ENCODE measurements at places on chromosomes 4 and X.

DNA sequence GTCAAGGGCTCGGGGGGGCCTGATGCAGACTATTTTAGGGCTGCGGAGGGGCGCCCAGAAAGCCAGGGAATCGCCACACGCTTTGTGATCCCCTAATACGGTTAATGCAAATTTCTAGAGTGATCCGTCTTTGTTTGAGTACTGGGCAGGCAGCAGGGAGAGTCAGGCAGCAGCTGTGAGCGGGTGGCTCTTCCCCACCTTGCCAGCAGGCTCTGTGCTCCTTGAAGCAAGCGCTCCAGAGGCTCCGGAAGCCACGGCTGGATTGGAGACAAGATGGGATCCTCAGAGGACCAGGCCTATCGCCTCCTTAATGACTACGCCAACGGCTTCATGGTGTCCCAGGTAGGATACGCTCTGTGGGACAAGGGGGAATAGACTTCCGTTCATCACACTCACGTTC, at the start of gene ASMT:
ASMT (plus strand) TSS at position 133 of the 400 bp plus-strand sequence; CDS start at position 274, 141 bp downstream.
- no peak for DNase-seq

DNA sequence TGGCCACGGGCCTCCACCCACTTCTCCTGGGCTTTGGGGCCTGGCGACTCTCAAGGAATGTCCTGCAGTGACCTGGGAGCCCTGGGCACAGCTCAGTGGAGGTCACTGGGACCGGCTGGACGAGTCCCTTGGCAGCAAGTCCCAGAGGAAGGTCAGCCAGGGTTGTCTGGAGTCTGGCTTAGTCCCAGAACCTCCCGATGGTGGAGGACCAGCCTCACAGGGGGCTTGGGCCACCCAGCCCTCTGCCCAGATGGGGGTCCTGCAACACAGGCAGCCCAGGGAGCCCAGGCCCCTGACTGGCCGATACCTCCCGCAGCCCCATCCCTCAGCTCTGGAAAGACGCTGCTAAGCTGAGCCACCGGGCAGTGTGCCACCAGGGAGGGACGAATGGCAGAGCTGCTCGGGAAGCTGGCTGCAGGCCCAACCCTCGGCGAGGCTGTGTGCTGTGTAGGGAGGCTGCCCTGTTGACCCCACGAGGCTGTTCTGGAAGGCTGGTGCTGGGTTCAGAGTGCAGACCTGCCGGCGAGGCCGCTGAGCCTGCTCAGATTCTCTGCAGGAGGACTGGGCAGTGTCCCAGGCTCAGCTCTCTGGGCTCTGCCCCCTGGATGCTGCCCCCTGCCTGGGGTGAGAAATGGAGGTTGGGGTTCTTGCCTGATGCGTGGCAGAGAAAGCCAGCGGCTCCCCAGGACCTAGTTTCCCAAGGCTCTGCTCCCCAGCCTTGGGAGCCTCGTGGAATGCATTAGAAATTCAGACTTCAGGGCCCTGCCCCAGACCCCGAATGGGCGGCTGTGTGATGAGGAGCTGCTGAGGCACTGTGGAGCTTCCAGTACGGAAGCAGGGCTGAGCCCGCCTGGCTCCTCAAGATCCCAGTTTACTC, 61.7 kb downstream of the ADRA2C start:
- DNase-seq: no peak

DNA sequence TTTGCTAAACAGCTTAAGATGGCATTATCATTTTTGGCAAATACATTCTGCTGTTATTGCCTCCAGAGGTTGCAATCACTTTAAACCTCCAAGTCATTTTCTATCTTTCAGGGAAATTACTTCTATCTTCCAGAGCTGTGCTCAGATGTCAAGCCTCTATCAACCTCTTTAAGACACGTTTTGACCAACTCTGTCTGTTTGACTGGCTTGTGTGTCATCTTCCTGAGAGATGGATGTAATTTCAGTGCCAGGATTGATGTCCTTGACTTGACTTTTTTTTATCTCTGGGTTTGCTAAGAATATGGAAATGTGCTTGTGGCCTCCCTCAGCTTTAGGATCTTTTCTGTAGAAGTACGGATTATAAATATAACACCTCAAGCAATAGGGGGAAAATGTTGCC, 263.4 kb downstream of the GLUD2 start:
- DNase-seq: no peak

GRCh38 chrX:56728752-56729151, 291 bp upstream of the NBDY start:
- no peak for DNase-seq

DNA sequence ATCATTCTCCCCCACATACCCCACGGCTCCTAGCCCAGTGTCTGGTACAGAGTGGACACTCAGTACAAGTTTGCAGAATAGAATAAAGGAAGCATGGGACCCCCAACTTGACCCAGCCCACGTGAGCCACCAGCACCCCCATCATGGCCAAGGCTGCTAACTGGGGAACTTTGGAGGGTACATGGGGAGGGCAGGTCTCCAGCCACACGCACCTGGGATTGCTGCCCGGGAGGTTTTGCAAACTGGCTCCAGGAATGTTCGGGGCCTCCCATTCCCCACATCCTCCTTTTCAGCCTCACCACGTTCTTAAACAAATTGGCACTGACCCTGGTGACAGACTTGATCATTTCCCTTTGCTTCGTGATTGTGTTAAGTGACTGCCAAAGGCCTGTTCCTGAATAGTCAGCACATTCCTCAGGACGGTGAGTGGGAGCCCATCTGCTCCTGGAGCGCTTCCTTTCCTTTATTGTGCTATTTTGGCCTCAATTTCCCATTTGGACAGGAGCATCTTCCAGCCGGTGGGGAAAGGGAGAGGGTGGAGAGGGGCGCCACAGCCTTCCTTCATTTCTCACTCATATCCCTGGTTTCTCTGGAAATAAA, 18.7 kb upstream of the XPNPEP2 start:
- no peak for DNase-seq

DNA sequence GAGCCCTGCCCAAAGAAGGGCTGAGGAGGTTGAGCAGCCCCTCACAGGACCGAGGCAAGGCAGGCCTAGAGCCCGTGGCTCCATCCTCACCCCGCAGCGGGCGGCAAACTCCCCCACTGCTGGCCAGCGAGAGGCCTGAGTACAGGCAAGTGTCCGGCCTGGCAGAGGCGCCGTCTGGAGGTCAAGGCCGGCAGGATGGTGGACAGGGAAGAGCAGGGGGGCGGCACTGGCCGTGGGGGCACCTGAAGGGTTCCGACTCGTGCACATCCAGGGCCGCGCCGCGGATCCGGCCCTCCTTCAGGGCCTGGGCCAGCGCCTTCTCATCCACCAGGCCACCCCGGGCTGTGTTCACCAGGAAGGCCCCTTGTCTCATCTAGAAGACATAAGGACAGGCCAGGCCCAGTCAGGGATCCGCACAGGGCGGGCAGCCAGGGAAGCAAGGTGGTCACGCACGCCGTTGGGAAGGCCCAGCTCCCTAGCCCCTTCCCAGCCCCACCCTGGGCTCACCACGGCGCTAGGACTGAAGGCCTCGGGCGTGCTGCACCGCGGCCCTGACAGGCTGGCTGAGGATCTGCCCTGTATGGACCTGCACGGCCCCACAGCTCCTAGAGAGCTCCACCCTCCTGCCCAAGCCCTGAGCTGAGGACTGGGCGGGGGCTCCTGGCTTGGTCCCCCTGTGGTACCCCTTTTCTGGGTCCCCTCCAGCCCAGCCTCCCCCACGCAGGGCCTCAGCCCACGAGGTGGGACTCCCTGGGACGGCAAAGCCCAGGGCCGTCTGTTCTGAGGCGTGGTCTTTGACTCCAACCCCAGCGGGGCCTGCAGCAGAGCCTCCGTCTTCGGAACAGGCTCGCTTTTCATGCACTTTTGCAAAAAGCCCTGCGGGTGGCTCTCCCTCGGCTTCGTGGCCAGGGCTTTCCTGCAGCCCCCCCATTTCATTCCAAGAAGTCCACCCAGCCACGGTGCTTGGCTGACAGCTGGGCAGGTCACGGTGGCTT, 34.5 kb downstream of the CTBP1 start:
- DNase-seq: no peak

- DNase-seq: no peak
Observed at GRCh38 chrX:66203114-66203513, 39.1 kb downstream of the HEPH start.

DNA sequence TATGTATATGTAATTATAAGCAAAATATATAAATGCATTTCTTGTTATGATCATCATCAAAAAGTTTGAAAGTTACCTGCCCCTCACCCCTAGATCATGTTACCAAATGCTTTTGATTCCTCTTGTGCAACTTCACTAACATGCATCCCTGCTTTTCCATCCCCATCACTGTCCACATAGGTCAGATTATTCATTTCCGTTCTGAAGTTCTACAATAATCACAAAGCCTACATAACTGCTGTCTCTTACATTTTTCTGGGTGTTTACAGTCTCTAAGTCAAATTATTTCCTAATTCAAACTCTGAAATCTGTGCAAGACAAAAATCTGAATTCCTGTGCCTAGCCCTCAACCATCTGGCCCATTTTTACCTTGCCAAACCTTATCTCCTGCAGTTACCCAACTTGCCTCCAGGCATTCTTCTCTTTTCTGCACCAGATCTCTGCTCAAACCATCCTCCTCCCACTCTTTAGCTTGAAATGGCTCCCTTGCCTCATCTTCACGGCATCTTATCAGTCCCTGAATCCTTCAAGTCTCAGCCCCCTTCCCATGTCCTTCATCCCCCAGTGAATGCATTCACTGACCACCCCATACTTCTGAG, 42.4 kb upstream of the SLC39A8 start:
- DNase-seq: no peak

DNA sequence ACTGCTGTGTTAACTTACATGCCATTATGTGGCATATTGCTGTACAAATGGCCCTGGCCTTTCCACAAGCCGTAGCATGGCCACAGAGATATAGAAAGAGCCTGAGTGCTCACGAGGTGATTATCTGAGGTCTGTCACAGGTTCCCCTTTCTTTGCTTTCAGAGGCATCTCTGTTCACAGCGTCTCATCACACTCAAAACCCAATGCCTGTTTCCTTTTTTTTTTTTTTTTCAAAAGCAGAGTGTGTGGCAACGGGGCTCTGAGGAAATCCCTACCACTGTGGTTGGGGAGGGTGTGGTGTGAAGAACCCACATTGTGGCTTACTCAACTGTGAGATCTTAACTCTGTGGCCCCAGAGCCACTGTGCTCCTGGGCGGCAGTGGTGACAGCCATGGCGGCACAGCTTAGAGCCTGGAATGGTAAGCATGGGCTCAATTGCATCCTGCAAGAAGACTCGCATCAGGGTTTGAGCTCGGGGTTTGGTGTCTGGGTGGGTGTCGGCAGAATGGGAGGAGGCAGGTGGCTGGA, 30.8 kb downstream of the RTL5 start:
- DNase-seq: peak; percentile 62

- no peak for DNase-seq
Observed at GRCh38 chr4:14303856-14304255, 676.3 kb upstream of the BOD1L1 start.

GRCh38 chrX:136608295-136608933, 39.5 kb upstream of the CD40LG start:
- DNase-seq: no peak

GRCh38 chr4:104493081-104493831, 1.4 kb downstream of the CXXC4 start:
- DNase-seq: no peak

DNA sequence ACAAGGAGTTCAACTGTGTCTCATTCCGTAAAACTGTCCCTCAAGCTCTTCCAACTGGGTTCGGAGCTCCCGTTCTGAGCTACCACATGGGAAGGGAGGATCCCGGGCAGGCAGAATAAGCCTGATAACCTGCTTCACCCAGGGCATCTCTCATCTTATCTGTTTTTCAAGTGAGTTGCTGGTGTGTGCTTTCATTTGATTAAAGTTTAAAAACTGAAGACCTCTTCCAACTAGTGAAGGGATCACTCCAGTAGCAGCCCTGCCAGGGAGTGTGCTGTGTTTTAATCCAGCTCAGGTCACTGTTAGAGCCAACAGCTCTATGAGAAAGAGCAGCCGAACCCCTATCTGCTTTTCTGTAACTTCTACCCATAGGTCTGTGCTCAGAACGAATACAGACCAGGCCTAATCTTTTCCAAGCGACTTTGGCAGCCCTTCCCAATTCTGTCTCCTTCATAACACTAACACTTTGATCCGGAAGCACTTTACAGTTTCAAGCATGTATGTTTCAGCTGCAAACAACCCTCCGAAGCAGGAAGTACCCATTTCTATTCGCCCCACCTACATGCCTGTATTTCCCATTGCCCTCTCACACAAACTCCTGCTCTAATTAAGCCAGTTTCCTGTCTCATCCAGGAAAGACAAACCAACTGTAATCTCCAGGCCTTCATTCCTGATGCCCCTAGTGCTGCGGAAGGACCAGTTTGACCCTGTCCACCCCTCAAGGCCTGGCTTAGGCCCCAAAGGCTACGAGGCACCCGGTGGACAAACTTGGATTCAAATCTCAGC, 60.9 kb downstream of the IRF2 start:
- DNase-seq: no peak

DNA sequence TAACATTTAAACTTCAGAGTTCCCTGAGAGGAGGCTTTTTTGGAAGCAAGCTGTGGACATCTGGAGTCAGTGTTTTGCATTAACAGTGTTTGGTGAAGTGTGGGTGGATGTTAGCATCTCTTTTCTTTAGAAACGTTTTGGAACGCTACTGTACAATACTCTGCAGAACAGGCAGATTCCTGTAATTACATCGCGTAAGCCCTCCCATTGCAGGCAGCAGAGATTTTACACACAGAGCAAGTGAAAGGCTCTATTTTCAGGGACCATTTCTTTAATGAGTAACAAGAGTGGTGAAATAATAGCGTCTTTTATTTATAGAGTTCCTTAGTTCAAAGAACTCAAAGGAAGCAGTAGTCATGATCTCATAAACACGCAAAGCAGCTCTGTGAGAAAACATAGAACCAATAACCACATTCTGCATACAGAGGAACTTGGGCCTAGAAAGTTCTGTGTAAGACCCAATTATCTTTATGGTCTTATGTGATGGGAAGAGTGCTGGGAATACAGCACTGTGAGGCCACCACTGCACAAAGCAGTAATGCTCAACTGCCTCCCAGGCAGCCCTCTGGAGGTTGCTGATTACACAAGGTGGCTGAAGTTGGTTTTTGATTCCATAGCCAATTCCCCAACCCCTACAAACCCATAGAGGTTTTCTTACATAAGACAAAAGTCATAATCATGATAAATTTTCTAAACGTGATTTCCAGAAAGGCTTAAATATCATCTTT, 298.7 kb upstream of the EPHA5 start:
- DNase-seq: no peak
